ENCODE measurements at places on chromosomes 5 and 9.
A peak's percentile ranks its signal among the peaks of the same experiment; 100 is the strongest.

GRCh38 chr5:3307982-3308621 is 287.5 kb upstream of the IRX1 start:
- DNase-seq, result no peak

DNA sequence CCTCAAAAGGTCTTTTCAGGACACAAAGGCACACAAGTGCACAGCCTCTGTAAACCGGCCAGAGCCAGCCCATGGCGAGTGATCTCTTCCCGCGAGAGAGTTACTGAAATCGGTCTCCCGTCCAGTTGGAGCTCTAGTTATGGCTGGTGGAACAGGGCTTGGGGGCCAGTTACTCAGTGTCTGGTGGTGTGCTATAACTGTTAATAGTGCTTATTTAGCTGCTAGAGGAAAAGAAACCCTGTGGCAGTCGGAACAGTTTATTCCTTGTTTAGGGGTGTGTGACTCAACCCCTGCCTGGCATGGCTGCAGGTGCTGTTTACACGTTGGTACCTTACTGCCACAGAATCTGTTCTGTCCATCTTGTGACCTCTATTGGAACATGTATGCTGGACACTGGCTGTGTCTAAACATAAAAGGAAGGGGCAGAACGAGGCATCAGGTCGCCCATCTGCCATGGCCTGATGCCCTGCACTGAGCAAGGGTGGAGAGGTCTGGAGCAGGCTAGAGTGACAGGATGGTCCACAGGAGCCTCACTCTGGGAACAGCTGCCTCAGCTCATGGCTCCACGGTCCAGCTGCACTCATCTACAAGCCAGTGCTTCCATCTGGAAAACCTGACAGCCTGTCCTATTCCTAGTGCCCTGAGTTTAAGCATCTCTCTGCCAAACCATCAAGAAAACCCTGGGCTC is 49.6 kb upstream of the SIMC1 start:
- no peak for DNase-seq

DNA sequence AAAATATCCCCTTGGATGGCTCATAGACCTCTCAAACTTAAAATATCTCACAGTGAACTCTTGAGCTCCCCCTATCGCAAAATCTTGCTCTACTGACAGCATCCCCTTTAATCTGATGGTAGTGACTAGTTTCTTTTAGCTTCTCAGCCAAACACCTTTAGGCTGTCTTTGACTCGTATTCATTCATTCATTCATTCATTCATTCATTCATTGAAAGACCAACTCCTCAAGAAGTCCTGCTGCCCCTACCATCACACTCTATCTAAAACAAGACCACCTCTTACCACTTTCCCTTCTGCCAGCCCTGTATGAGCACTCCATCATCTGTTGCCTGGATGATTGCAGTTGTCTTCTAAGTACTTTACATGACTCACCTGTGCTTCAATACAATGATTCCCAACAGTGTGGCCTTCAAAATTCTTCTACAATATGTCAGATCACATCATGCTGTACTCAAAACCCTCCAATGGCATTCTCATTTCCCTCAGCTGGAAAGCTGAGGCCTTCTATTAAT is 46.8 kb downstream of the ITGA2 start:
- peak; percentile 25 for DNase-seq

GRCh38 chr5:57094753-57095683 is 78.8 kb upstream of the GPBP1 start:
- peak; percentile 71 for DNase-seq

- no peak for DNase-seq
These were observed 365.0 kb downstream of the DMRT2 start for GRCh38 chr9:1415146-1415545.

DNA sequence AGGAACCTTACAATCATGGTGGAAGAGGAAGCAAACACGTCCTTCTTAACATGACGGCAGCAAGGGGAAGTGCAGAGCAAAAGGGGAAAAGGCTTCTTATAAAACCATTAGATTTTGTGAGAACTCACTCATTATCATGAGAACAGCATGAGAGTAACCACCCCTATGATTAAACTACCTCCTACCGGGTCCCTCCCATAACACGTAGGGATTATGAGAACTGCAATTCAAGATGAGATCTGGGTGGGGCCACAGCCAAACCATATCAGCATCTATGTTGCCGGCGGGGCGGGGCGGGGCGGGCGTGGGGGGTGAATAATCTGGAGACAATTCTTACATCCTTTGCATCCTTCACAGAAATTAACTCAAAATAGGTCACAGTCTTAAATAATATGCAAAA is 58.8 kb upstream of the GFPT2 start:
- peak; percentile 4 for DNase-seq

- no peak for DNase-seq
These were observed 44.2 kb downstream of the KIAA1958 start for GRCh38 chr9:112530751-112531205.

- DNase-seq, result peak; percentile 35
These were observed 109.2 kb downstream of the OSTF1 start for GRCh38 chr9:75197561-75197960.

DNA sequence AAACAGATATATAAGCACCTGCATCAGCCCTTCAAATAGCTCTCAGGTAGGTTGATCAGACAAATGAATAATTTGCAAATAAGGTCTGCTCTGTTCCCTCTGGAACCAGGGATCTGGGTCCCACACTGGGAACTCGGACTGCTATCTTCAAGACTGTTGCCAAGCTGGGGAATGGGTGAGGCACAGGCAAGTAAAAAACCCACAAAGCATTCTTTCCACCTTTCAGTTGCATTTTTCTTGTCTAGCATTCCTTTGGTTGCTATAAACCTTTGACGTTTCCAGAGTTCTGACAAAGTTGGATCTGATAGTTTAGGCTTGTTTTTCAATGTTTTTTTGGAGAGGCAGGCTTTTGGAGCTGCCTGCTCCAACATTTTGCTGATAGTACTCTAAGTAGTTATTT is 20.1 kb downstream of the FBXL17 start:
- no peak for DNase-seq

GRCh38 chr9:136952321-136952850 is 313 bp downstream of the LCN12 start:
- no peak for DNase-seq

GRCh38 chr9:33291031-33291397 is 698 bp downstream of the NFX1 start:
- no peak for DNase-seq

GRCh38 chr5:177066224-177066623 is 20.5 kb upstream of the FGFR4 start:
- no peak for DNase-seq

- DNase-seq, result peak; percentile 57
These were observed 79.3 kb downstream of the BRINP1 start for GRCh38 chr9:119289740-119290433.

DNA sequence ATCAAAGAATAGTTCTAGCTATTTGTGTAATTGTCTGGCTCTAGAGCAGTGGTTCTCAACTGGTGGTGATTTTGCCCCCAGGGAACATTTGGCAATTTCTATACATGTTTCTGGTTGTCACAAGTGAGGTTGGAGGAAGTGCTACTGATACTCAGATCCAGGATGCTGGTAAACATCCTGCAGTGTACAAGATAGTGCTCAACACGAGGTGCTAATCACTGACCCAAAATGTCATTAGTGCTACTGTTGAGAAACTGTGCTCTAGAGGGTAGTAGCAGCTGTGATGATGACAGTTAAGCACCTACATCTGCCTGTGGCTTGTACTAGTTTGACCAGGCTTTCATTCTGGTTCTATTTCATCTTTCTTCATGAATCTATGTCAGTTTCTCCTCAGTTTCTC is 22.1 kb downstream of the LRRC19 start:
- DNase-seq, result no peak

Measured in hematopoietic multipotent progenitor cell treated with erythropoietin and hydrocortisone succinate and interleukin-3 and kit ligand, for 8 days (in vitro differentiated cells).